ENCODE measurements at places on chromosomes 1 and 21. TPM values are rescaled to one million over a fixed set of nuclear protein-coding genes. Genes with fewer than 3 reads are reported as not detected.

Gene PAX7
- total RNA-seq = 0.11 TPM

DNA sequence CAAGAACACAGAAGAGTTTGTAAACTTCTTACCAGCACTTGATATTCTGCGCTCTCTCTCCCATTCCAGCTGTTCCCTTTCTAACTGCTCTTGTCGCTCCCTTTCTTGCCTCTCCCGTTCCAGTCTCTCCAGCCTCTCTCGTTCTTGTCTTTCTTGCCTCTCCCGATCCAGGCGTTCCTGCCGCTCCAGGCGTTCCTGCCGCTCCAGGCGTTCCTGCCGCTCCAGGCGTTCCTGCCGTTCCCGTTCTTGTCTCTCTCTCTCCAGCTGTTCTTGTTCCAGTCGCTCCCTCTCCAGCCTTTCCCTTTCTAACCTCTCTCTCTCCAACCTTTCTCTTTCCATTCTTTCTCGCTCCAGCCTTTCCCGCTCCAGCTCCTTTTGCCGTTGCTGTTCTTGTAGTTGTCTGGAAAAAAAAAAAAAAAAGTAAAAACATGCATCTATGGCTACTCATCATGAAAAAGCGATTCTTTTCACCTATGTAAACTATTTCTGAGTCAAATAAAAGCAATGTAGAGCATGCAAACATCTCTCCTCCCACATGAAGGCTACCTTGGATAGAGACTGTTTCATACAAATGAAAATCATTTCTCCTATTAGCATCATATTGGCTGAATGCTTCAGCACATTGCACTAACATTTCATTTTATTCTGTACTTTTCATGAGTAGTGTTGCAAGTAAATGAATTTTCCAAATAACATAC is 91.5 kb upstream of the LBR start:
- no peak for DNase-seq

Gene CR1
- 0.51 TPM for total RNA-seq

DNA sequence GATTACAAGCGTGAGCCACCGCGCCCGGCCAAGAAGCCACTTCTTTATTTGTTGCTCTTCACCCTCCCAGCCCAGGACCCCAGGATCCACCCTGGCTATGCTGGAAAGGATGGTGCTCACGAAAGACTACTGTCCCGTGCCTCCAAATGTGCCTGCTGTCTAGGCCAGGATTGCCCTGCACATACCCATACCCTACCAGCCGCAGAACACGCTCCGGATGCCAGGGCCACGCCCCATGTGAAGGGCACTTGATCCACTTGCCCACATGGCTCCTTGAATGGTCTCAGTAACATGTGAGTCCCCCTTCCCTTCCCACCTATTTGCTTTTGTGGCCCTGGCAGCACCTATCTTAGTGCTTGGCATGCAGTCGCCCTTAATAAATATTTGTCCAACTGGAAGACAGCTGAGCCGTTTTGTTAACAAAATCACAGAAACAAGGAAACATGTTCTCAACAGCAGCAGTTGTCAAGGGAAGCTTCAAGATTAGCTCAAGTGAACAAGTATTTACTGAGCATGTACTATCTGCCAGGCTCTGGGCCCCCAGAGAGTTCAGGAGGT is 13.8 kb upstream of the UBXN10 start:
- DNase-seq = no peak

Gene PHLDA3
- 76.5 TPM for total RNA-seq

- DNase-seq = no peak
These were observed 9.1 kb downstream of the TTC22 start for GRCh38 chr1:54791880-54792522.

Gene KIF21B
- 0.38 TPM for total RNA-seq

Data from lower leg skin (tissue), 4 donors.